ENCODE measurements at places on chromosomes 1 and 21. TPM values are rescaled to one million over a fixed set of nuclear protein-coding genes. Genes with fewer than 3 reads are reported as not detected.

NUP210L gene
- not detected for total RNA-seq

TAL1 gene
- total RNA-seq: not detected

CFHR1 gene
- not detected for total RNA-seq

CNR2 gene
- total RNA-seq: not detected

PDZK1IP1 gene
- not detected for total RNA-seq

RXFP4 gene
- not detected for total RNA-seq

DIRAS3 gene
- 48.4 TPM for total RNA-seq

C1QC gene
- total RNA-seq: not detected

OR2T35 gene
- total RNA-seq: not detected

PRRX1 gene
- 51.3 TPM for total RNA-seq

FLG2 gene
- not detected for total RNA-seq

KRTAP12-2 gene
- total RNA-seq: not detected

EMC1 gene
- 72.5 TPM for total RNA-seq

DCAF8 gene
- 58.0 TPM for total RNA-seq

RO60 gene
- 118 TPM for total RNA-seq

FAAH gene
- total RNA-seq: 0.72 TPM

AADACL4 gene
- not detected for total RNA-seq

CTSE gene
- total RNA-seq: not detected

LCE1A gene
- total RNA-seq: not detected

PTPRU gene
- total RNA-seq: 28.2 TPM

MANEAL gene
- not detected for total RNA-seq

L1TD1 gene
- 0.78 TPM for total RNA-seq

CFAP74 gene
- not detected for total RNA-seq

NGF gene
- 1.2 TPM for total RNA-seq

LCE1C gene
- not detected for total RNA-seq

GSTM5 gene
- 4.9 TPM for total RNA-seq

SPRR3 gene
- total RNA-seq: not detected

A3GALT2 gene
- total RNA-seq: 1.0 TPM

FAM78B gene
- total RNA-seq: 0.13 TPM

RASAL2 gene
- 8.7 TPM for total RNA-seq

All from epithelial cell of alveolus of lung (primary cell).